ENCODE measurements at places on chromosomes 16 and 17.

DNA sequence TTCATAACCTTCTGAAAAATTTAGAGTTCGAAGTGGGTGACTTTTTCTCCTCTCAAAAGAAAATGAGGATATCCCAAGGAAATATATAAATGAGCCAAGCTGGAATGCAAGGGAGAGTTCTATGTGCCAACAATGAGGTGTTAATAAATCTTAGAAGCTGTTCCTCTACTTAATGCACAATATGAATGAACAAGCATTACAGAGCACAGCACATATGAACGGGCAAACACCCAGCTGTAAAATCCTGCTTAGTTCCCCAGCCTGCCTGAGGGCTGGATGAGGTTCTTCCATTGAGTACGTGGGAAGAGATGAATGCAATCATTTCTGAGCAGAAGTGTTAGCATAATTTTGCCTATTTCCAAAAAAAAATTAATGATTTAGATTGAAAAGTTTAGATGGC is 58.1 kb downstream of the WDR59 start:
- DNase-seq, result no peak

DNA sequence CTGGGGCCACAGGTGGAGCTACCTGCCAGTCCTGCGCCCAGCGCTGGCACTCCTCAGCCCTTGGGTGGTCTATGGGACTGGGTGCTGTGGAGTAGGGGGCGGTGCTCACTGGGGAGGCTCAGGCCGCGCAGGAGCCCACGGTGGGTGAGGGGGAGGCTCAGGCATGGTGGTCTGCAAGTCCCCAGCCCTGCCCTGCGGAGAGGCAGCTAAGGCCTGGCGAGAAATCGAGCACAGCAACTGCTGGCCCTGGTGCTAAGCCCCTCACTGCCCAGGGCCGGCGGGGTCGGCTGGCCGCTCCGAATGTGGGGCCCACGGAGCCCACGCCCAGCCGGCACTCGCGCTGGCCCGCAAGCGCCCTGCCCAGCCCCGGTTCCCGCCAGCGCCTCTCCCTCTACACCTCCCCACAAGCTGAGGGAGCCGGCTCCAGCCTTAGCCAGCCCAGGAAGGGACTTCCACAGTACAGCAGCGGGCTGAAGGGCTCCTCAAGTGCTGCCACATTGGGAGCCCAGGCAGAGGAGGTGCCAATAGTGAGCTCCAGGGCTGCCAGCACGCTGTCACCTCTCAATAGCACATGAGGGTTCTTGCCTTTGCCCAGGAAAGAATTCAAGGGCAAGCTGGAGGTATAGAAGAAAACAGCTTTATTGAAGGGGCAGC is 11.0 kb upstream of the EEF2KMT start:
- no peak for DNase-seq

- DNase-seq, result peak; percentile 20
Measured at GRCh38 chr17:75457047-75457654, 716 bp downstream of the TMEM94 start.

DNA sequence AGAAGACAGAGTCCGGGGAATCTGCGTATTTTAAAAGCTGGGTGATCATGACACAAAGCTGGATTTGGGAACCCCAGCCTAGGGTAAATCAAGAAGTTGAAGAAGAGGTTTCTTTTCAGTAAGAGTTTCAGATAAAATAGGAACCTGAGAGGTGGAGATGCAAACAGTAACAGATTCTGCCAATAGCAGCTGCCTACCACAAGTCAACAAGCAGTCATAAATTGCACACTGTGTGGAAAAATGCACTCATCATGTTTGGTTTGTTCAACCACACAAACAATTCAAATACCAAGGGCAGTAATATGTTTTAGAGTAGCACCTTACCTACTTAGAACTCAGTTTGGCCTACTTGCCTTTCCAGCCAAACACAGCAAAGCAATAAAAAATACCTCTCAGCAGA is 14.0 kb downstream of the MYO1D start:
- no peak for DNase-seq

GRCh38 chr17:78828470-78829185 is 12.0 kb downstream of the USP36 start:
- DNase-seq, result no peak

DNA sequence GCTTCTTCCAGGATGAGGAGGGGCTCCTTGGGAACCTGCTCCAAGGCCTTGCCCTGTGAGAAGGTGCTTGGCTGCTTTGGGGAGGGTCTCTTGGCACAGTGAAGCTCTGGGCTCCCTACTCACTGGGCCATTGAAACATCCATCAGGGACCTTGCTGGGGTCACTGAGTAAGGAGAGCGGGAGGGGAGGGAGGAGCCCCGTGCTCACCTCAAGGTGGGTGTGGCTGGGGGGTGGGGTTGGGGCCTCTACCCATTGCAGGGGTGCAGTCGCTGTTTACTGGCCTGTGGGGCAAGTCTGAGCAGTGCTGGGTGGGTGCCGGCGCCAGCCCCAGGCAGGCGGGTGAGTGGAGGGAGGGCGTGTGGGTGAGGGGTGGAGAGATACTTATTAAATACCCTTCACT is 9.9 kb downstream of the TNS4 start:
- DNase-seq, result no peak

DNA sequence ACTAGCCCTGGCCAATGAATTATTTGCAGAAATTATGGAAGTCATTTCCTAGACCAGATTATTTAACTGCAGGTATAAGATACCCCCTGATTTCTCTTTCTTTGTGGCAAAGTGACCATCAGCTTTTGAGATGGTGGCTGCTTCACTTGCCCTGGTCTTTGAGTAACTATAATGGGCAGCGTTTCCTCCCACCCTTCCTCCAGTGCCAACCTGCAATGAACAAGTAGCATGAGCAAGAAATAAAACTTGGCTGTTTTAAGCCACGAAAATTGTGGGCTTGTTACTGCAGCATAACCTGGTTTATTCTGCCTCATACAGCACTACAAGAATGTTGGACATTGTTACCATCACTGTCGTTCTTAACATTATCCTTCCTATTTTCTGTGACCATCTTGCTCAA is 105.3 kb downstream of the CYLD start:
- no peak for DNase-seq

DNA sequence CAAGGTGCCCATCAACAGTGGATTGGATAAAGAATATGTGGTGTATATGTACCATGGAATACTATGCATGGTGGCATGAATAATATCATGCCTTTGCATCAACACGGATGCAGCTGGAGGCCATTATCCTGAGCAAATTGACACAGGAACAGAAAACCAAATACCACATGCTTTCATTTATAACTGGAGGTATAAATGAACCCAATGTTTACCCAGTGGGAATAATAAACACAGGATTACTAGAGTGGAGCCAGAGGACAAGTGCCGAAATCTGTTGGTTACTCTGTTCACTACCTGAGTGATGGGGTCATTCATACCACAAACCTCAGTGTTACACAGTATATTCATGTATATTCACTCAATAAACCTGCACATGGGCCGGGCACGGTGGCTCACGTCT is 125.2 kb downstream of the CDH11 start:
- DNase-seq, result no peak

- DNase-seq, result peak; percentile 65
Measured at GRCh38 chr16:10738231-10739077, 5.2 kb upstream of the NUBP1 start.

DNA sequence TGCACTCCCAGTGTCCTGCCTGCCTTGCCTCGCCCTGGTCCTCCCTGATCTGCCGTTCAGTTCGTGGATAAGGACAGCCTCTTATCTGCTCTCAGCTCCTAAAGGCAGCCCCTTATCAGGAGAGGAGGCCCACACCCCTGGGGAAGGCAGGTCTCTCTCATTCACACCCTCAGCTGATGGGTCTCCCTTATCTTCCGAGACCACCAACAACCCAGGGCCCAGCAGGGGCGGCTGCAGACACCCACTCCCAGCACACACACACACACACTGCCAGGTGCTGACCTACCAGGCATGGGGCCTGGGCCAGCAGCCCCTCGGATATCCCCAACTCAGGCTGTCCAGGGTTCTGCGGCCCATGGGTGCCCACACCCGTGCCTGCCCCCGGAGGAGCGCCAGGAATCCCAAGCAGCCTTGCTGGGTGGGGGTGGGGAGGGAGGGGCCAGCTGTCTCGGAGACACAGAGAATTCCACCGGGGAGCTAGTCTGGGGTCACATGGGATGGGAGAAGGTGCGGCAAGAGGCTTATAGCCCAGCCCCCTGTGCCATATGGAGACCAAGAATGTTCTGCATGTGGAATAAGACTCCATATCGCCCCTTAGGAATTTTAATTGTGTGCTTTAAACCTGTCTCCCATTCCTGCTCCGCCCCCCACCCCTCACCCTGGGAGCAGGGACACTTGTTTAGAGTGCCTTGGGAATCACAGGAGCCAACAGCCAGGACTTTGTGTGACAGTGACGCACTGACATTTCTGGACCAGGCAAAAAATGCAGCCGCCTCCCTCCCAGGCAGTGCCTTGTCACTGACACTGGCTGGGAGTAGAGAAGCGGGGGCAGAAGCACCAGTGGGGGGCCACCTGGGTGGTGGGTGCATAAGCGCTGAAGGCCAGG is 41.9 kb upstream of the EMP2 start:
- no peak for DNase-seq

- peak; percentile 74 for DNase-seq
Measured at GRCh38 chr17:63701868-63702720, 2.2 kb upstream of the LIMD2 start.

- peak; percentile 8 for DNase-seq
Measured at GRCh38 chr16:85648805-85649204, 35.7 kb downstream of the GSE1 start.

DNA sequence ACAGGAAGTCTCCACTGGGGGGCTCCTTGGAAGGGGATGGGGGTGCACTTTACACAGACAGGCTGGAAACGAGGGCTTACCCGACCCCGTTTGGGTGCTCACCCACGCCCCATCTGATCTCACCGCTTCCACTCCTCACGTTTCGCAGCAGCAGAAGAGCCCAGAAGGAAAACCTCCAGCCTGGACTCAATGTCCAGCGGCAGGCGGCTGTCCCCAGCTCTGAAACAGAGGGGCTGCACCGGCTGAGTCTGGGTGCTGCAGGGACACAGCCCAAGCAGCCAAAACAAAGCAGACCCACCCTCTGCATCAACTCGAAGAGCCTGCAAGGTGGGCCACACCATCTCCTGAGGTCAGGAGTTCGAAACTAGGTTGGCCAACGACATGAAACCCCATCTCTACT is 3.9 kb downstream of the MEAK7 start:
- DNase-seq, result no peak

DNA sequence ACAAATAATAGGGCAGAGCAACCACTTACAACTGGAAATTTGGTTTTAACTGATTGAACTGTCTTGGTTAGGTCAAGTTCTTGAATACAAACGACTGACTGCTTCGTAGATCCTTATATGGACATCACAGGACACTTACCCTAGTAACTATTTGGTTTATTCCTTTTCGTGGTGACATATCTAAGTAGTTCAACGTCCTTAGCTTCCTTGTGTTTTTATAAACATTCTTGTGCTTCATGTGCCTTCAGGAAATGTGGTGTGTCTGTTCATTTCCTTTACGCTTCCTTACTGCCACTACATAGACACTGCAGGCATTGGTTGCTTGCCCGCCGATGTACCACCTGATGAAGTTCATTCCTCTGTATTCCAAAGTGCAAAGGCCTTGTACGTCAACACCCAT is 59.3 kb downstream of the USP10 start:
- DNase-seq, result no peak

All from activated CD4-positive, alpha-beta T cell treated with anti-CD3 and anti-CD28 coated beads, Interleukin-2, amount 50 U/mL, for 48 hours (primary cell).